ENCODE measurements at places on chromosomes 1 and 21. TPM values are rescaled to one million over a fixed set of nuclear protein-coding genes. Genes with fewer than 3 reads are reported as not detected.

Gene TMEM82
- not detected for total RNA-seq

Gene ATP6V1G3
- not detected for total RNA-seq

Gene CR1L
- total RNA-seq, result 0.19 TPM

Gene RPS6KA1
- 108 TPM for total RNA-seq

Gene WDTC1
- total RNA-seq, result 54.5 TPM
